ENCODE measurements at places on chromosomes 3 and 15. TPM values are rescaled to one million over a fixed set of nuclear protein-coding genes. Genes with fewer than 3 reads are reported as not detected.

LDHAL6B gene
- total RNA-seq: not detected

LRRIQ4 gene
- total RNA-seq: 0.22 TPM

GOLGA6L9 gene
- 4.9 TPM for total RNA-seq

XCR1 gene
- not detected for total RNA-seq

TPRA1 gene
- 39.0 TPM for total RNA-seq

NUP210 gene
- 144 TPM for total RNA-seq

HIGD2B gene
- 0.30 TPM for total RNA-seq

MUC4 gene
- 0.42 TPM for total RNA-seq

GRCh38 chr3:141934354-141934753, 57.9 kb downstream of the ATP1B3 start:
- H3K27ac ChIP-seq: no peak overlapping the region
- no peaks in the 10 kb centered on the region for H3K36me3 ChIP-seq
- no peak for DNase-seq
- H3K27me3 ChIP-seq: no peaks in the 10 kb centered on the region
- no peak overlapping the region for H3K4me3 ChIP-seq
- H3K4me1 ChIP-seq: peaks cover 8% of the 10 kb centered on the region

DNA sequence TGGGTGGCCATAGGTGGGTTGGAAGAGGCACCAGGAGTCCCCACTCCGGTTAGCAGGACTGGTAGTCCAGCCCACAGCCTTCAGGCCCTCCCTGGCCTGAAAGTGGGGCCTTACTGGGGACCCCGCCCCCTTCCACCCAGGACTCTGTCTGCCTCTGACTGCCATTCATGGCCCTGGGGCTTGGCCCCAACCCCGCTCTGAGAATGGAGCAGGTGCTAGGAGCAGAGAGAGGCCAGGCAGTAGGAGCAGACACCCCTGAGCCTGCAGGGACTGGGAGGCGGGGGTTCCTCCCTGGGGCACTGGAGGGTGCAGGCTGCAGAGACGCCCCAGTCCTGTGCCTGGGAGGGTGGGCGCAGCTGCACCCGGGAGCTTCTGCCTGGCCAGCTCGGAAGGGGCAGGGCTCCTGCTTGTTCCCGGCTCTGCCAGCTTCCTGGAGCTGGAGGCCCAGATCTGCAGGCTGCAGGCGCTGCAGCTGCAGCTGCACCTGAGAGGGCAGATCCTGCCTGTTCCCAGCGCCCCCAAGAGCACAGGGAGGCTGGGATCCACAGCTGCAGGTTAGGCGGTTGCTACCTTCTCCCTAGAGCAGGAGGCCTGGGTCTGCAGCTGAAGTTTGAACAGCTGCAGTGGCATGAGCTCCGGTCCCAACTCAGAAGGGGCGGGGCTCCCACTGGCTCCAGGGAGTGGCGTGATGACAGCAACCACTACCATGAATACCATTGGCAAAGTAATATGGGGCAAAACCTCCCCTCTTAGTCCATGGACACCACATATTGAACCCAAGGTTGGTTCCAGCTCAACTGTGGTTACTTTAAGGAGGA, 194.7 kb downstream of the SQOR start:
- H3K4me3 ChIP-seq: no peak overlapping the region
- no peaks in the 10 kb centered on the region for H3K36me3 ChIP-seq
- no peaks in the 10 kb centered on the region for H3K27me3 ChIP-seq

DNA sequence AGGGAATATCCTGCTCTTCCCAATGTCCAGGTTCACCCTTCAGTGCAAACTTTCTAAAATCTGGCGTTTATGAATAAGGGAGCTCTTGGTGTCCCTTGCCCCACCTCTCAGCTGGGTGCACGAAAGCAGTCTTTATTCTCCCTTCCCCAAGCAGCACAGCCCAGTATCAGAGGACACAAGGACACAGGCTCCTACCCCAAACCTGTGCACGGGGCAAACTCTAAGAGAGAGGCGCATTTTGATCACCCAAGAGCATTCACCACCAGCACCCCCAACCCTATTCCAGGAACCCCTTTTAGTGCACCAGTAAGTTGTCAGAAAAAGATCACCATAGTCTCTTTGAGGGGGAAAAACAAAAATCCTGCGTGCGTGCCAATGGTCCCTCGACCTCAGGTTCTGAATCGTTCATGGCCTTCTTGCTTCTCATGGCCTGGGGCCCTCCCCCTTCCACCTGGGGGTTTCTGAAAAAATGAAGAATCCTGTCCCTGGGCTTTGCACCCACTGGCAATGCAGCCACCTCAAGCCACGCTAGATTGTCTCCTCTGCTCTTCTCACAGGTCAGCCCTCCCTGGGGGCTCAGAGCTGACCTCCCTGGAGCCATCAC, 78.9 kb downstream of the FAM174B start:
- no peaks in the 10 kb centered on the region for H3K36me3 ChIP-seq
- peaks cover 34% of the 10 kb centered on the region for H3K27me3 ChIP-seq
- no peak overlapping the region for H3K4me3 ChIP-seq
- no peak for DNase-seq

GRCh38 chr3:54856271-54856670, 71.6 kb downstream of the LRTM1 start:
- no peak overlapping the region for H3K4me3 ChIP-seq
- H3K27ac ChIP-seq: no peak overlapping the region
- H3K27me3 ChIP-seq: peaks cover 8% of the 10 kb centered on the region
- no peak for DNase-seq
- no peaks in the 10 kb centered on the region for H3K36me3 ChIP-seq
- no peaks in the 10 kb centered on the region for H3K4me1 ChIP-seq
